ENCODE measurements at places on chromosomes 4 and X.

DNA sequence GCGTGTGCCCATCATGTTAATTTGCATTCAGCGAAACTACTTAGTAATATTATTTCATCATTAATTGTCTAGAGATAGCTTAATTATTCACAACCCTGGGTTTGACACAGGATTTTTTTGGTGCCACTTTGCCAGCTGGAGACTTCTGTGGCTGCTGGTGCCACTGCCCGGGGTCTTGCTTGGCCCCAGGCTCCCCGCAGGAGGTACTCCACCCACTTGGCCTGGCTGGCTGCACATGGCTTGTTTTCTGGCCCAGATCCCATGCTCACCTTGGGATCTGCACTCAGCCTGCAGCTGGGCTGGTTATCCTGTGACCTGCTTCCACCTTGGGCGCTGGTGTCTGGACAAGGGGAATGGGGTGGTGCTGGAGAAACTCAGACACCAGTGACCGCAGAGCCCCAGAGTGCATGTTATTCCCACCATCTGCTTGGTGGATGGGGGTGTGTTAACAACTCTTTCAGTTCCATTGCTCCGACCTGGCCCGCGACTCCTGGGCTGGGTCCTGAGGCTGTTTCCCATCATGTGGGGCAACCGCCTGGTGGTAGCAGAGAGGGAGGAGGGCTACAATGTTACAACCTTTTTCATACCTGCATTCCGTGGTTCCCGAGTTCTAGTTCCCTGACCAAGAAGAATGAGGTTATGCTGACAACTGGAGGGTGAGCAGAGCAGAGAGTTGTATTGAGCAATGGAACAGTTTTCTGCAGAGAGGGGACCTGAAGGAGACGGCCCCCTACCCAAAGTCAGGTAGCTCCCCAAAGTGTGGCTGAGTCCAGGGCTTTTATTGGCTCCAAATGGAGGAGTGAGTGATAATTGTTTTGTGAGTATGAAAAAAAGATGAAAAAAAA, 1950.0 kb upstream of the IGFBP7 start:
- no peak for DNase-seq

DNA sequence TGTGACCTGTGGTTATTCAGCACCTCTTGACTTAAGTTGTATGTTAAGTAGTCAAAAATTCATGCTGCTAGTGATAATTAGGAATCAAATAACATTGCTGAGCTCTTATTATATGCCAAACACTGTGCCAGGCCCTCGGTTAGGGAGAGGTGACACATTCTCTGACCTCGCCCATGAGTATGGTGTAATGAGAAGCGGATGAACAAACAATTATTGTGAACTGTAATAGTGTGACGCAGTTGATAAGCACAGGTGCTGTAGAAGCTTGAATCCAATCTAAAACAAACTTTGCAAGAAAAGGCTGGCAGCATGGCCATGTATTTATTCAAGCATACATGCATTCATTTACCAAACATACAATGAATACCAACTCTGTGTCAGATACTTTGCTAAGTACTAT, 303.5 kb upstream of the HS3ST1 start:
- no peak for DNase-seq

DNA sequence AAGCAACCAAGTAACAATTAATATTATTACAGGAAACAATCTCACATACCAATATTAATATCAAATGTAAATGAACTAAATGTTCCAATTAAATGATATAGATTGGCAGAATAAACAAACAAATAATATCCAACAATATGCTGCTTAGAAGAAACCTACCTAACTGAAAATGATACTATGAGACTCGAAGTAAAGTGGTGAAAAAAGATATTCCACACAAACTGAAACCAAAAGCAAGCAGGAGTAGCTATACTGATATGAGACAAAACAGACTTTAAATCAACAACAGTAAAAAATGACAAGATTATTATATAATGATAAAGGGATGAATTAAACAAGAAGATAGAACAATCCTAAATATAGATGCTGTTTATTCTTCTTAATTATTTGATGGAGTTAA, 140.1 kb downstream of the SPANXN4 start:
- no peak for DNase-seq

GRCh38 chr4:26723216-26723615, 137.4 kb upstream of the STIM2 start:
- no peak for DNase-seq

DNA sequence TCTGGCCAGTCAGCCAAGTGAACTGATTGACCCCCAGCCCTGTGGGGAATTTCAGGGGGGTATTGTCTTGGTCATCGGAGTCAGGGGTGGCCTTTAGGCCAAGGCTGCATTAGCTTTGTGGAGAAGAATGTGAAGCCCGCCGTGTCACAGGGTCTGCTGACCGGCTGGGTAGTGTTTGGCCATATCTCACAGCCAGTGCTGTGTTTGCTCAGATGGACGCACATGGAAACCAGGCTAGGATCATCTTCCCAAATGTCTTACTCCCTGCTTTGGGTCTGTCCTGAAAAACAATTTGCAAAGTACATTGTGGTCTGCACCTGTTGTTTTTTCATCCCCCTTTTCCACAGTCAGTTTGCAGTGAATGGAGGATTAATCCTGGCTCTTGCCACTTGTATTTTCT, 13.0 kb downstream of the TMEM164 start:
- DNase-seq, result no peak

DNA sequence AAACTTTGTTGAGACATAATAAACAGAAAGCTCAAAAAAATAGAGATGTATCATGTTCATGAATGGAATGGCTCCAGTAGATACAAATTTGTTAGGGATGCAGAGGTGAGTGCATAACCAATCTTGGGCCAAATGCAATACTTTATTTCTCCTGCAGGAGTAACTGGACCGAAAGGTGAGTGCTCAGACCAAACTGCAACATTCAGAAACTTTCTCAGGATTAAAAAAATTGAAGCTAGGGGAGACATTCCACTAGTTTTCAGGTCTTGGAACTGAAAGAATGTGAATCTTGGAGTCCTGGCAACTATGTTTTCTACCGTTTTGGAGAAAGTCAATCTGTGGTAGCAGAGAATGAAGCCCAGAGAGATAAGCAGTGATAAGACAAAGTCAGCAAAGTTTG, 21.2 kb upstream of the LCORL start:
- peak; percentile 15 for DNase-seq

DNA sequence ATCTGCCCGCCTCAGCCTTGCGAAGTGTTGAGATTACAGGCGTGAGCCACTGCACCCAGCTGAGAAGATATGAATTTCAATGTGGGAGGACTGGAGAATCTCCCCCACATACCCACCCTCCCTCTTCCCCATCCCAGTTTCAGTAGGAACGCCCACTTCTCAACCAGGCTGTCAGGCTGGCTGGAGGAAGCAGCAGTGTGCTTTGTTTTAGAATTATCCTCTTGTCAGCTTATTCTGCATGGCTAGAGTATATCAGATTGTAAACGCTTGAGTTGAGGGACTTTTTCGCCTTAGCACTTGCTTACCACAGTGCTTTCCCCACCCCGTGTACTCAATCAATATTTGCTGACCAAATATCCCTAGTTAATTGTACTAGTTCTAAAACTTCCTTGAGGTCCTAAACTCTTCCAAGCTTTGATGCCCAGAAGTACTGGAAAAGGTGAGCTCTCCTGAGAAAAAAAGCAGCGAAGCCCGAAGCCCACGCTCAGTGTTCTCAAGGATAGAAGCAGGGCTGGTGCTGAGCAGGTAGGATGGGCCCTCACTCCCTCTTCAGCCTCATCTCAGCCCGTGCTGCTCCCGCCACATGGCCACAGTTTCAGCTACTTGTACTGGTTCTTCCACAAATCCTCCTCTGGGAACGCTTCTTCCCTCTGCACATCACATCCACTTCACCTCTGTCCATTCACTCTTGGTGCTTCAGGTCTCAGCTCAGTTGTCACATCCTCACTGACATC, 7.3 kb upstream of the ARHGAP10 start:
- peak; percentile 57 for DNase-seq

DNA sequence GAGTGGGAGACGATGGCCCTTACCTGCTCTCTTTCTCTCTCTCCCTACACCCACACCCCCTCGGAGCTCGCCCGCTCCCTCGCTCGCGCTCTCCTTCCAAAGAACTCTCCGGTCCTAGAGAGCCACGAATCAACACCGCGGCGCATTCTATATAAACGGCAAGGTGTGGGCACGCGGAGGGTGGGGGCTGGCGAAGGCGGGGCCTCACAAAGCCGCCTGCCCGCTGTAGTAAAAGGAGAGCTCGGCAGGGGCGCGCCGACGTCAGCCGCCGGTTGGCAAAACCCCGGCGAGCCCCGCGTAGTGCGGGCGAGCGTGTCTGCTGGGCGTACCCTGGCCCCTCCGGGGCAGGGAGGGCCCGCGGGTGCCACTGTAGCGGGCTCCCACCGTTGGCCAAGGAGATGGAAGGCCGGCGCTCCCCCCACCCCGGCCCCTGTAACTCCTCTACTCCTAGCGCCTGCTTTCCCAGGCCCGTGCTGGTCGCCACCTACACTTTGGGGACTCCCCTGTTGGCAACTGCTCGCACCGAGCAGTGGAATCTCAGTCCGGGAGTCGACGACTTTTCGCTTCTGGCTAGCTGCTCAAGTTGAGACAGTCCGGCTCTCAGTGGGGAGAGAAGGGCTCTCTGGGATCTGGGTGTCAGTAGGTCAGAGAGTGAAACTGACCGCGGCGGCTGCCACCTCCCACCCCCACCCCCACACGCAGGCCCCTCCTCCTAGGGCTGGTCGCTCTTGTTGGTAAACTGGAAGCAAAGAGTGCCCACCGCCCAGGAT, 325.5 kb upstream of the F9 start:
- no peak for DNase-seq

GRCh38 chrX:123731258-123731986, 1.4 kb downstream of the THOC2 start:
- peak; percentile 34 for DNase-seq

GRCh38 chrX:4263030-4263803, 549.8 kb upstream of the PRKX start:
- no peak for DNase-seq

GRCh38 chr4:98771959-98772632, 113.7 kb upstream of the TSPAN5 start:
- no peak for DNase-seq

GRCh38 chr4:156958276-156959074, 13.1 kb downstream of the PDGFC start:
- no peak for DNase-seq

- no peak for DNase-seq
Observed at GRCh38 chr4:54330896-54331295, 101.8 kb downstream of the PDGFRA start.

GRCh38 chr4:74473155-74473811, 28.3 kb downstream of the AREG start:
- peak; percentile 92 for DNase-seq

DNA sequence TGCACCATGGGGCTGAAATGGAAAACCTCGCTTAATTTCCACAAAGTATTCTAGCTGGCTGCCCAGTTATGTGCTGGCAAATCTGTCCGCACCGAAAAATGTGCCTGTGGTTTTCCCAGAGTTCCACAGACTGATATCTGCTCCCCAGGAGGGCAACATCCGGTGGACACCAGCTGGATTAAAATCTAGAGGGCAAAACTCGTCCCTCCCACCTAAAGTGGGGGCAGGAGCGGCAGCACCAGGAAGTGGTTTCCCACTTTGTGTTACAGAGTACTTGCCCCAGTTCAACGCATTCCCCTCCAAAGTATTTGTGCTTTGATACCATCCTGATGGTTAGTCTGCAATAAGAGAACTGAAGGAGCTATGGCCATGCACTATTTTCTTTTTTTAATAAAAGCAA, 187.6 kb downstream of the TSPAN5 start:
- peak; percentile 89 for DNase-seq

DNA sequence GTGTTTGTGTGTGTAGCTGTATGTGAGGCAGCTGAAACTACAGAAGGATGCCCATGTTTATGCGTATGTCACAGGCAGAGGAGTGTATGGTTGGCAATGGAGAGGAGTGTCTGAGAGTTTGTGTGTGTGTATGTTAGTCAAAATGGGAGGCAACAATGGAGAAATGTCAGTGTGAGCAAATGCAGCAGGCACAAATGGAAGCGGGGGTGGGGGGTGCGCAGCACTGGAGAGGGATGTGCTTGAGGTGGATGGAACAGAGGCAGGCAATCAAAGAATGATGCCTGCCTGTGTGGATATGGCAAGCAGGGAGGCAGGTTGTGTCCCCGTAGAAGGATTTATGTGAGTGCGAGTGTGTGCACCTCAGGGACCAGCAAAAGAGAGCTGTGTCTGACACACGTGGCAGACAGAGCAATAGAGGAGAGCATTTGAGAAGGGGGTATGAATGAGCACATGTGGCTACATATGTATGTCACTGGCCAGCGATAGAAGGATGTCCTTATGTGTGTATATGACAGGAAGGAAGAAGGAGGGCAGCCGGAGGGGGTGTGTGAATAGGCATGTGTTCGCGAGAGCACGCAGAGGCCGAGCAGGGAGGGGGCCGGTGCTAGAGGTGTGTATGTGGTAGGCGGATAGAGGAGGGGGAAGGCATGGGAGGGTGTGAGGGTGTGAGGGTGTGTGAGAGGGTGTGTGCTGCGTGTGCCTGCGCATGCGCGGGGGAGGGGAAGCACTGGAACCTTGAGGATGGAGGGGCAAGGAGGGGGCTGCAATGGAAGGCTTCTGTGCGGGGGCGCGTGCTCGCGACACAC, 1.1 kb downstream of the PJA1 start:
- no peak for DNase-seq

- DNase-seq, result no peak
Observed at GRCh38 chr4:13542577-13543031, 1.7 kb downstream of the NKX3-2 start.

- DNase-seq, result no peak
Observed at GRCh38 chr4:143411527-143412419, 75.1 kb downstream of the GAB1 start.

DNA sequence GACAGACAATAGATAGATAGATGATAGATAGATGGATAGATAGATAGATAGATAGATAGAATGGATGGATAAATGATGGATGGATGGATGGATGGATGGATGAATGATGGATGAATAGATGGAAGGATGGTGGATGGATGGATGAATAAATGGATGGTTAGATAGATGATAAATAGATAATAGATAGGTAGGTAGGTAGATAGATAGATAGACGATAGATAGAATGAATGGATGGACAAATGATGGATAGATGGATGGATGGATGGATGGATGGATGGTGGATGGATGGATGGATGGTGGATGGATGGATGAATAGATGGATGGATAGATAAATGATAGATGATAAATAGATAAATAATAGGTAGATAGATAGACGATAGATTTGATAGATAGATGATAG, 287.4 kb downstream of the CRLF2 start:
- DNase-seq, result no peak

GRCh38 chr4:108730579-108730978, 32.3 kb downstream of the ETNPPL start:
- no peak for DNase-seq

GRCh38 chrX:53695946-53696549, 9.5 kb upstream of the HUWE1 start:
- no peak for DNase-seq

- peak; percentile 94 for DNase-seq
Observed at GRCh38 chr4:72971572-72971971, 97.9 kb downstream of the COX18 start.

All from amniotic epithelial cell (primary cell).